ENCODE measurements at places on chromosomes 1 and 21.

DNA sequence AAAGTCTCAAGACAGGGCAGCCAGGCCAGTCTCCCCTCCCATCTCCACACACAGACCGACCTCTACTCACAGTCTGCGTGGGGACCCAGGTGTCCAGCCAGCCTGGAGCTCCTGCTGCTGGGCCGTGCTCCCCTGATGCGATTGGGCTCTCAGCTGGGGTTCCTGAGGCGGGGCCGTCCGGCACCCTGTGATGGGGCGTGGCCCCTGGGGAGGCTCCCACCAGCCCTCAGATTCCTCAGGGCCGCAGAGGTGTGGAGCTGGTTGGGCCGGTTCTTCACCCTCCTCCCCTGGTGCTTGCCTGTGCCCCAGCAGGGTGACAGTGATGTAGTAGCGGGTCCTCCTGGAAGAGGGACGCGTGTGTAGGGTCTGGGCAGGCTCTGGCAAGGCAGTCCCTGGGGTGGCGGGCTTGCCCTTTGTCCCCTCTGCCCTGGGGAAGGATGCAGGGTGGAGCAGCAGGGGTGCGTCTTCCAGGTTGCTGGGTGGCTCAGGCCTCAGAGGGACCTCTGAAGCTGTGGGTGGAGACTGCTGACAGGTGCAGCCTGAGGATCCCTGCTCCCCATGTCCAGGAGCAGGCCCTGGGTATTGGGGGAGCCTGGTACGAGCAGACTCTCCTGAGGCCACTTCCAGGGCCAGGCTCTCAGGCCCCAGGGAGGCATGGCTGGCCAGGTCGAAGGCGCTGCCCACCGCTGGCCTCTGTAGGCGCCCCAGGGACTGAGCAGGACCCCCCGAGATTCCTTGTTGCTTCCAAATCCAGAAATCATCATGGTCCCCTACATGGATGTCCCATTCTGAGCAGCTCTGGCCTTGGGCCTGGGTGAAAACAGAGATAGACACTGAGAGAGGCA, at the start of gene CRYBG2:
TSS of gene CRYBG2 (minus strand) at position 155 of the 845 bp plus-strand sequence. CDS start 7,473 bp downstream, outside the sequence.
- no peak for DNase-seq

DNA sequence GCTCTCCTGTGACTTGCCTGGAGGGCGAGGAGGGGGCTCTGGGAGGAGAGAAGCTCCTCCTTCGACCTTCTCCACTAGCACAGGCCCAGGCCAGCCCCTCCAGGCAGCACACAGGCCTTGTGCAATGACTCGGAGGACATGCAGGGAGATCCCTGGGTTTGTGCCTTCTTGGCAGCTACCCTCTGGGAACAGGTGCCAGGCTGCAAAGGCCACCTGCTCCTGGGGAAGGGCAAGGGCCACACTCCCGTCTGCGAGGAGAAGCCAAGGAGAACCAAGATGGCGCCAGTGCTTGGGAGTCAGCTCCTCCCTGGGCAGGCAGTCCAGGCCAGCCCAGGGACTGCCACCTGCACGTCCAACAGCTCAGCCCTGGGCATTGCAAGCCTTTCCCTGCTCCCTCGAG, 15.3 kb downstream of the CASZ1 start:
- DNase-seq = no peak

- no peak for DNase-seq
These were observed 612 bp upstream of the CD52 start for GRCh38 chr1:26317146-26317545.

DNA sequence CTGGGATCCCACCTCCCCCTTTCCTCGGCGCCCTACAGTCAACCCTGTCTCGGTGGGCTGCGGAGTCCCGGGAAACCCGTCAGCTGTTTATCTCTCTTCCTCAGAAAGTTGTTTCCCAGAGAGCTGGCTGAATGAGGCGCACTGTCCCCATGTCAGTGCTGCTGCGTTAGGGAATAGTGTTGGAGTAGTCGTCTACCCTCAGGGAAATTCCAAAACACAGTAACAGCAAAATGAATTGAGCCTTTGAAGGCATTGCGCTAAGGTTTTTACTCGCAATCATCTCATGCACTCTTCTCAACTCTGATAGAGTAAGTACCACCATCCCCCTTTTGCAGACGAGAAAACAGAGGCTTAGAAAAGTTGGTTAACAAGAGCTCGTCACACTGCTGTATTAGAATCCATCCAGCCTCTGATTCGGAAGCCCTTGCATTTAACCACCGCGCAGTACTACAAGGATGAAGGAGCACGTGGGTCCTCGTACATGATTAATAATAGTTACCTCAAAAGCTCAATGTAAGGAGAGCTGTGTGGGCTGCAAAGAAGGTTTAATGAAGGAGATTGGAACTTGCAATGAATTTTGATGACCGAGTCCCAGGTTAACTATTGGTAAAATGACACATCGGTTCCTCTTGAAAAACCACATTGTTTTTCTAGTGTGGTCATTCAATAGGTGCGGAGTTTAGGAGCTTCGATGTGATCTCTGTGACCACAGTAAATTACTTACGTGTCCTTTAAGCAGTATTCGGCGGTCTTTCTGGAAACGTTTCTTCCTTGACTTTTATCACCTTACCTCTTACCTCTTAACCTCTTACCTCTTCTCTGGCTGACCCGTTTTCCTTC, 788 bp upstream of the EDEM3 start:
- no peak for DNase-seq

- DNase-seq = no peak
These were observed 545.2 kb upstream of the CAMK1G start for GRCh38 chr1:209038316-209038715.

- no peak for DNase-seq
These were observed 510.1 kb upstream of the CXADR start for GRCh38 chr21:17002594-17003257.

GRCh38 chr1:202167708-202168415, 7.5 kb upstream of the PTPN7 start:
- no peak for DNase-seq

GRCh38 chr21:14080040-14080763, 130.6 kb downstream of the LIPI start:
- DNase-seq = no peak

DNA sequence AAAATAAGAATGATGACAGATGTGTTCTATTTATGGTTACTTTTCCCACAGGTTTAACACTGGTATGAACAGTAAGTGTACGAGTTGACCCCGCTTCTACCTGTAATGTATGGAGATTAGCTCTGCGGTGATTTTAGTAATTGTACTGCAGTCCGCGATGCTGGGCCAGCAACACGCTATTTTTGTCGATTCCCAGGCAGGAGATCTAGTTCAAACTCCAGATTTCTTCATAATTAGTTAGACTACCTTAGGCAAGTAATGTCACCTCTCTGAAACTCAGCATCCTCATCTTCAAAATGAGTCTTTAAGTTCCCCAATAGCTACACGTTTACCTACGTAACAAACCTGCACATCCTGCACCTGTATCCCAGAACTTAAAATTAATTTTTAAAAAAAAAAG, 21.5 kb downstream of the TP53BP2 start:
- DNase-seq = no peak

DNA sequence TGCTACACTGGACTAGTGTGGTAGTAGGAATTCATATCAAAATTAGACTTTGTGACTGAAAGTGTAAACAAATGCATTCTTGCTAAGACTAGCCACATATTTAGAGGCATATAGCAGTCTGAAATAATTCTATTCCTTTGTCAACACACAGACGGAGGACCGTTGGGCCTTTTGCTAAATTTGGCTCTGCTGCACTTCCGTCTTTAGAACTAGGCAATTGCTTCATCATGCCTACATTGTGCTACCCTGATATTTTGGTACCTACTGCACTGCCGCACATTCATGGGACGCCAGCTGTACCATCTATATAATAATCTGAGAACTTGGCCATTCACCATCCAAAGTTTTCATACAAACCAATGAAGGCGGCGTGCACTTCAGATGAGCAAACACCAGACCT, 346.8 kb downstream of the KIF26B start:
- no peak for DNase-seq

GRCh38 chr1:225871359-225872074, 10.7 kb downstream of the TMEM63A start:
- DNase-seq = peak; percentile 67

GRCh38 chr1:5632224-5632623, 360.0 kb downstream of the NPHP4 start:
- DNase-seq = no peak

Measured in NCI-H1417 treated with DMSO at 0.1 percent for 48 hours (cell line).